ENCODE measurements at places on chromosomes 6 and 20.

DNA sequence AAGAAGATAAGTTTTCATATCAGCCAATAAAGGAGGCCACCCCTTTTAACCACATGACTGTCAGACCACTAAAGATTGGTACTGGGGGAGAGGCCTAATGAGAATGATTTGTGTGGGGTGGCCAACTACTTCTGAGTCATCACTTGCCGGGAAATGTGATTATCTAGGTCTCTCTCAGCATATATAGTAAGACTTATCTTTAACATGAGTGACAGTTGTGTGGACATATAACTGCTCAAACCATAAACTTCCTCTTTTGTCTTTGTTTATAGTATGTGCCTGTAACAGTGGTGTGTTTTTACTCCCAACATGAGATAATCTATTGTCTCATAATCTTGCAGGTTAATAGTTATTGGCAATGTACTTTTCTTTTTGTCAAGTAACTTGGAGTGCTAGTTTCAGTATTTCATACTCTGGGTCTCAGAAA, 312.4 kb downstream of the CDKAL1 start:
- DNase-seq, result no peak

- DNase-seq, result peak; percentile 33
Measured at GRCh38 chr6:3749977-3750316, 1.6 kb downstream of the PXDC1 start.

DNA sequence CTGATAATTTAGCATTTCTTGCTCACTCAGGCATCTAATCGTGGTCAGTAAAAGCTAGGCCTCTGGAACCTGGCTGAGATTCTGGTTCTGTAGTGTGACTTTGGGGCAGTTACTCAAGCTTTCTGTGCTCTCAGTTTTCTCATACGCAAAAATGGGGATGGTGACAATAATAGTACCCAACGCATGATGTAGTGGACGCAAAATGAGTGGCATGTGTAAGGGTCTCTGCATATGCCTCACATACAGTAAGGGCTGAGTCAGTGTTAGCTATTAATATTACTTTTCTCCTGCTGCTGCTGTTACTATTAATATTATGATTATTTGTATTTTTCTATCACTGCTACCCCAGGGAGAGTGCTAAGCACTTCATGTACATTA, 686 bp downstream of the GINS1 start:
- no peak for DNase-seq

- no peak for DNase-seq
Measured at GRCh38 chr6:147666255-147666654, 157.8 kb downstream of the SAMD5 start.

GRCh38 chr20:50725724-50726005, 5.7 kb upstream of the PARD6B start:
- no peak for DNase-seq

GRCh38 chr20:62321521-62321948, 18.7 kb downstream of the ADRM1 start:
- no peak for DNase-seq

- DNase-seq, result no peak
Measured at GRCh38 chr20:38059832-38060231, 26.3 kb downstream of the RPRD1B start.

DNA sequence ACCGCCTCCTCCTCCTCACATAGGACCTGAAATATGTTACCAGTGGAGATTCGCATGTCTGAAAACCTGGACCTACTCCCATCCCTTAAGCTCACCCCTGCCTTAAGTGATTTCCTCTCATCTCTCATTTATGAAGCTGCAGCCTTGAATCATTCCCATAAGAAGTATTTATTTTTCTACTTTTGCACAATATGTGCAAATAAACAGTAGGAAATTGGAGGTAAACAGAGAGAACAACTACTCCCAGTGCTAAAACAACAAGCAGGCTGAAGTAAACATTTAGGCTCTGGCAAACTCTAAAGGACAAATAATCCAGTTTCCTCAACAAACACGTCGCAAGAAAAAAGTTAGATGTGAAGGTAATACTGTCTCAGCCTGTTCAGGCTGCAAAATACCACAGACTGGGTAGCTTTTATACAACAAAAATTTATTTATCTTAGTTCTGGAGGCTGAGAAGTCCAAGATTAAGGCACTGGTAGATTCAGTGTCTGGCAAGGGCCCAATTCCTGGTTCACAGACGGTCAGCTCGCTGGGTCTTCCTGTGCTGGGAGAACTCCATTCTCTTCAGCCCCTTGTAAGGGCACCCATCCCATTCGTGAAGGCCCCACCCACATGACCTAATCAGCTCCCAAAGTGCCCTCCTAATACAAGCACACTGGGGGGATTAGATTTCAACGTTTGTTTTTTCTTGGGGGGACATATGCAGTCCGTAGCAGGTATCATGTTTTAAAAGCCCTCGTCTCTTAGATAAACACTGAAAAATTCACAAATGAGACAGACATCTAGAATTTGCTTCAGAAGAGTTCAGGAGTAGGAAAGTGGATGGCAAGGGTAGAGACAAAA, 15.6 kb downstream of the SPATA2 start:
- DNase-seq, result no peak

- DNase-seq, result no peak
Measured at GRCh38 chr6:111562246-111562645, 43.4 kb downstream of the TRAF3IP2 start.

- no peak for DNase-seq
Measured at GRCh38 chr6:34865107-34865506, 22.7 kb downstream of the TAF11 start.

- no peak for DNase-seq
Measured at GRCh38 chr20:32612351-32613191, 27.4 kb upstream of the NOL4L start.

- DNase-seq, result peak; percentile 92
Measured at GRCh38 chr6:47034926-47035325, 7.2 kb downstream of the ADGRF1 start.

DNA sequence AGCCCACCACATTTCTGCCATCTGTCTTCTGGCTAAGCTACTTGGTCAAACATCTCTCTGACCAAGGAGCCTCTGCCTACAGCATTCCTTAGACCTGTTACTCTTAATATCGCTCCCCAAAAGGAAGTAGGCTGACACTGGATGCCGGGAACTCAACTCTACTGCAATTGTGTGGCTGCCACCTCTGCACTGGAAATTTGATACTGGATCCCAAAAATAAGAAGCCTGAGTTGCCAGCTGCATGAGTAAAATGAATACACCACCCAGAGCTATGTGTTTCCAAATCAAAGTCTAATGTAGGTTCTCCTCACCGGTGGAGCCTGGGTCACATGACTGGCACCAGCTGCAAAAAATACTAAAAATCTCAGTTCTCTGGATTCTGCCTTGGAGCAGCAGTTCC, 36.9 kb downstream of the UNC5CL start:
- DNase-seq, result no peak

GRCh38 chr6:72936766-72937559, 288.3 kb downstream of the KHDC1L start:
- DNase-seq, result no peak

GRCh38 chr20:11027224-11027623, 353.4 kb upstream of the JAG1 start:
- no peak for DNase-seq

- DNase-seq, result no peak
Measured at GRCh38 chr6:148548749-148549140, 198.1 kb upstream of the UST start.

GRCh38 chr6:100472674-100473073, 8.0 kb upstream of the SIM1 start:
- DNase-seq, result no peak

- DNase-seq, result no peak
Measured at GRCh38 chr6:107707346-107708275, 116.5 kb downstream of the SCML4 start.

GRCh38 chr6:142026471-142026870, 106.3 kb upstream of the GJE1 start:
- DNase-seq, result no peak

DNA sequence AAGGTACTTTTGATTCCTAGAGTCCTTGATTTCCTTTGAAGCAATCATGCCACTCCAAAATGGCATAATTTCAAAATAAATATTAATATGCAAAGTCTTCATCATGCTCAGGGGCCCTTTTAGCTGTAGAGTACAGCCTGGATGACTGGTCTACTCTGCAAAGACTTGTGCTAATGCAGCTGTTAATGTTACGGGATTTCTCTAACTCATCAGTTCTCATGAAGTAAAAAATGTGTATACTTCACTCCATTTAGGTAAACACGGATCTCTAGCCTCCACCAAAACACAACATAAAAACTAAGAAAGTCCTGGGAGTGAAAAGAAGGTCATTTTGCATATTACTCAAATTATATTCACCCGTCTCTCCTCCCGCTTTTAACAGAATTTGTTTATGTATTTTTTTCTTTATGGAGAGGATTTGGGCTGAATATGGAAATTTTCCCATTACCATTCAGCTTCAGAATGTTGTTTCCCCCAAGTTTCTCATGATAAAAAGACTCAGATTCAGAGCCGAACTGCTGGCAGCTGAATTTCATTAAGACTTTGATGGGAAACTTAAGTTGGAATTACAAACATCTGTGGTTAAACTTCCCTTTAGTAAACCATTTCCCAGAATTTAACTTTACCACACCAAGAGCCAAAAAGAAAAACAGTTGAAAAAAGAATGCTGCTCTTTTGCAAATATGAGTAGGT, 8.7 kb downstream of the LAMA4 start:
- no peak for DNase-seq

- DNase-seq, result no peak
Measured at GRCh38 chr20:63087872-63088680, 81.3 kb upstream of the BHLHE23 start.

DNA sequence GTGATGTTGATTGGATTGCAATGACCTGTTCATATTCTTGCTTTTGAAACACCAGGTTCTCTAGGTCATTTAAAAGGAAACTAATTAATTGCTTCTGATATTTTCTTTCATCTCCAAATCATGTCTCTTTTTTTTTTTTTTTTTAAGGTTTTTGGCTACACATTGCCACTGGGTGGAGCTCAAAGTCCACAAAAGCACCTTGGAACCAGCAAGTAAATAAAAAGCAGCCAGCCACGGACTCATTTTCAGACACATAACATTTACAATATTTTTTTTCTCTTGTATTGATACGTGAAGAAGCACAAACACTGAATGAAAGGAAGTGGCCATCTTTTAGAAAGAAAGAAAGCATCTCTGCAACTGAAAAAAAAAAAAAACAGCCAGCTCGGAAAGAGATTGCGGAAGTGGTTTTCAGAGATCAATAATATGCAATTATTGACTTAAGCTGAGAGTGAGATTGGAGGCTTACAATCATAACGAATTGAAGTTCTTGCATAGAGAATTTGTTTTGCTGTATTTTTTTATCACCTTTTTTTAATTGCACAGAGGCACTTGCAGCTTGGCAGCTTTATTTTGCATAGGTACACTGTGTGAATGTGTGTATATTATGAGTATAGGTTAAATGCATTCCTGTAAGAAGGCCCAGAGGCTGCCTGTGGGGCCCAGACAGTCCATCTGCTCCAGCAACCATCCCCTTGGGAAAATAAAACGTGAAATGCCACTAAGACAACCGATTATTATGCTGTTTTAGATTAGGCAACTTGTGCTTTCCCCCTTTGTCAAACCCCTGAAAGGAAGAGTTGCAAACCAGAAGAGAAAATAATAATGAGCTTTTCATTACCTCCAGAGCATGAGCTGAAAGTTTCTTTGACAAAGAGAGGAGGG, 28.2 kb downstream of the CGA start:
- peak; percentile 11 for DNase-seq

- DNase-seq, result no peak
Measured at GRCh38 chr6:127118298-127119101, at the start of gene RSPO3. Gene RSPO3, plus strand, starts transcription at chr6:127118671. Its CDS starts 522 bp downstream, at chr6:127119193.

DNA sequence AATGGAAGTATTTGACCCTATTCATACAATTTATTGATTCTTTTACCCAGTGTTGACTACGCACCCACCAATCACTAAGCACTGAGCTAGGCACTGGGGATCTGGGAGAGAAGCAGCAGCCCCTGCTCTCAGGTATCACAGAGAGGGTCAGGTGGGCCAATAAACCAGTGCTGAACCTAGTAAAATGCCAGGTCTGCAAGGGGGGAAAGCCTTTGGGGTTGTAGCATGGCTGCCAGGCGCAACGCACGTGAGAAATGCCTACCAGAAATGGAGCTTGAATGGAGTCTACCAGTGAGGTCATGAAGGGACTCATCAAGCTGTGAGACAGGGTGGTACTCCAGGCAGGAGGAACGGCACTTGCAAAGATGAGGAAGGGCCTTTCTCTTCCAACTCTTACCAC, 313.6 kb downstream of the GMDS start:
- no peak for DNase-seq

- no peak for DNase-seq
Measured at GRCh38 chr6:157670466-157671186, 152.4 kb upstream of the SNX9 start.

DNA sequence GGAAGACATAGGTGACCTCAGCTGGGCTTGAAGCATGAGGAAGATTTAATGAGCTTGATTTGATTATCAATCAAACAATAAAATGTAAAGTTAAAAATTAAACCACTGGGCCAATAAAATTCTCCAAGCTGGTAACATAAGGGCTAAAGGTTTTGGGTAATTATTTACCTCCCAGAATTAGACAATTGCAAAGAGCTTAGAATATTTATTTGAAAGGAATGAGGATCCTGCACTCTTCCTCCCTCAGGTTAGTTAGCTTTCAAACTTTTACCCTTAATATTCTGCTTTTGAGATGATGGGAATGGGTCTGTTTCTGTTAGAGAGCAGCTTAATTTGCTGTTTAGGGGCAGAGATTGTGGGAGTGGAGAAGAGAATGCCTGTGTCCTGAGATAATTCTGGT, at the start of gene SLC17A4:
SLC17A4 (plus strand) TSS at position 208 of the 400 bp plus-strand sequence. CDS start 7,221 bp downstream, outside the sequence.
- no peak for DNase-seq

DNA sequence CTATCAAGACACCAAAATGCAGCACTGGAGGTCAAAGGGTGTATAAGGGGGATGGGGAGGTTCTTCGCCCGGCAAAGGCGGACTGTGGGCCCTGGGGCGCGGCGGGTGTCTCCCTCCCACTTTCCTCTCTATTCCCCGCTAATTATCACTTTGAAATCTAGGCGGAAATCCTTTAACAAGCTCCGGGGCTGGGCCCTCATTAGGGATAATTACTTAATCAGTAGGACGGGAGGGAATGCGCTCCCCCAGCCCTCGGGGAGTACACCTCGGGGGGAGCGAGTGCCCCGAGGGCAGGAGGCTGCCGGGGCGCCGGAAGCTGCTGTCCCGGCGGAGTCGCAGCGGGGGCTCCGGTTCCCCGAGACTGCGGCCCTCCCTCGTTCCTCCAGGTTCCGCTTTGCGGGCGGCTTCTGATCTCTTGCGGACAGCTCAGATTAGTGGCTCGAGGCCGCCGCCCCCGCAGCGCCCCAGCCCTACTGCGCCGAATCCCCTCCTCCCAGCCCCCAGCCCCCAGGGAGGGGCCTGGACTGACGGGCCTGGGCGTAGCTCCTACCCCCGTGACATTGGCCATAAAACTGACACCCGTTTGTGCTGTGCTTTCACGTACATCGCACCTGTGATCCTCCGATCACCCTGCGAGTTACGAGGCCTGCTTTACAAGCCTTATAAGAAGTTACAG, 14.7 kb downstream of the MUCL3 start:
- no peak for DNase-seq

DNA sequence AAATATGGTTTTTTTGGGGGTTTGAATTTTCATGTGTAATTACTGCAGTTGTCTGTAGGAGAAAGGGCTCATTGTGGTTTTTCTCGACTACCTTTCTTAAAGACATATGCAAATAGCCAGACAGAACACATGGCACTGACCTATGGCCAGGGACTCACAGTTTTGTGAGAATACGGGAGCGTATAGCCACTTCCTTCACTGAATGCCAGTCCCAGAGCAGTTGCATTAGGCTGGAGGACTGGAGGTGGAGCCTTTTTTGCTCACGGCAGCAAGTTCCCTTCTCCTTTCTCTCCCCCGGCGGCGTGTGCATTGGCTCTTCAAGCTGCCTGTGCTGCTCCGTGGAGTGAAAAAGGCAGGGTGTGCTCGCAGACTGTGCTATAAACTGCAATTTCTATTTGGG, 114.9 kb downstream of the AKAP7 start:
- DNase-seq, result peak; percentile 33

- no peak for DNase-seq
Measured at GRCh38 chr6:15969236-15969778, 159.6 kb upstream of the MYLIP start.
